ENCODE measurements at places on chromosomes 12 and 14. TPM values are rescaled to one million over a fixed set of nuclear protein-coding genes. Genes with fewer than 3 reads are reported as not detected.

DNA sequence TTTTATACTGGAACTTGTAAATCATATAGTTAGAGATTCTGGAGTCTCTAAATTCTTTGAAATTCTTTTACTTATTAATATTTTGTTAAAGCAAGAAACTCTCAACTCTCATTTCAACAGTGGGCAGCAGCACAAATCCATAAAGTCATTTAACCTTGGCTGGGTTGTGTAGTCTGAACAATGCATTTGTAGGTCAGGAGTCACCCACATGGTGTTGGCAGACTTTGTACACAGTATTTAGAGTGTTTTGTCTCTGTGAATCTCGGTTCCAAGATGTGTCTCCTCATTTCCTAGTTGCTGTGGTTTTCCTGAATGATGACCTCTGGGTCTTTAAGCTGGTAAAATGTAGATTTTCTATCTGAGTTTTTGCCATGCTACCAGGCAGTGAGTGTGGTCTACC lies 20.8 kb upstream of the STRAP start:
- no peaks in the 10 kb centered on the region for H3K36me3 ChIP-seq
- no peak for DNase-seq
- peaks cover 6% of the 10 kb centered on the region for H3K4me1 ChIP-seq

- no peak overlapping the region for H3K27ac ChIP-seq
- H3K4me3 ChIP-seq, result no peak overlapping the region
- H3K36me3 ChIP-seq, result no peaks in the 10 kb centered on the region
- H3K27me3 ChIP-seq, result peaks cover 21% of the 10 kb centered on the region
These were observed 272.9 kb downstream of the ADGRD1 start for GRCh38 chr12:131226345-131227265.

- H3K4me3 ChIP-seq, result no peak overlapping the region
- H3K4me1 ChIP-seq, result peaks cover 31% of the 10 kb centered on the region
- H3K27ac ChIP-seq, result no peak overlapping the region
- no peak for DNase-seq
- no peaks in the 10 kb centered on the region for H3K36me3 ChIP-seq
- H3K27me3 ChIP-seq, result no peaks in the 10 kb centered on the region
These were observed 33.2 kb downstream of the ZNF664 start for GRCh38 chr12:124006085-124006845.

DNA sequence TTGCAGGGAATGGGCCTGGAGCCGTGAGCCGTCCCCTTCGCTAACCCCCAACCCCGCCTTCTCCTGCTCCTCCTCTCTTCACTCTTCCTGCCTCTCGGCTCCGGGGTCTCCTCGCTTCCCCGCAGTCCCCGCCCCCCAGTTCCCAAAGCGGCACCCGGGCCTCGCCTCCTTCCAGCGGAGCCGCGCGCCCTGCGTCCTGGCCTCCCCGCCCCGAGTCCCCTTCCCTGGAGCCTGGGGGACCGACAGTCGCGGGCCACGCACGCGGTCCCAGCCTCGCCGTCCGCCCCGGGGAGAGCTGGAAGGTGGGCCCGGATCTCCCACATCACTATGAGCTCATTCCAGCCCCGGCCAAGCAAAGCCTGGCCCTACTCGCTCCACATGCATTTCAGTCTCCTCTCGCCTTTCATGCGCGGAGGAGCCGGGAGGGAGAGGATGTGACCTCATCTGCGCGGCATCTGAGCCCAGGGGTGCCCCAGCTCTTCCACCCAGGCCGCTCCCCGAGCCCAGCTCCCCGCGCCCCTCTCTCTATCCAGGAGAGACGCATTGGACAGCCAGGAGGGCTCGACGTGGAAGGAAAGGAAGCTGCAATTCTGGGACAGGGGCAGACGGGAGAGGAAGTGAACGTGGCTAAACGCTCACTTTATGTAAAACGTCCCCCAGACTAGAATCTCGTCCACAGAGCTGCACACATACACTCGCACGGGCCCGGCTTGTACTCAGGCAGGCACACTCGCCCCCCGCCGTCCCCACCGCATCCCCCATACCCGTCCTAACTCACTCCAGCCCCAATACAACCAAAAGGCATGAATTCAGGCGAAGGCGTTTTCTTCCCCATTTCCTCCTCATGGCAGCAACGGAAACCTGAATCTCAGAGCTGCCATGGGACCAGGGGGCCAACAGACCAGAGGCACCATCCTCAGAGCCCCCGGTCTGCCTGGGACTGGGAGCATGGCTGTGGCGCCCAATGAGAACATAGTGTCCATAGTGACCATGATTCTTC lies 108.7 kb upstream of the CCND2 start:
- H3K4me3 ChIP-seq, result peak overlapping the region; percentile 83
- H3K36me3 ChIP-seq, result peaks cover 6% of the 10 kb centered on the region
- H3K27ac ChIP-seq, result peak overlapping the region; percentile 94
- peaks cover 60% of the 10 kb centered on the region for H3K4me1 ChIP-seq
- no peaks in the 10 kb centered on the region for H3K27me3 ChIP-seq

The GLT8D2 gene
- total RNA-seq, result not detected

The CCDC175 gene
- total RNA-seq, result not detected
